ENCODE measurements at places on chromosomes 1 and 21.
A peak's percentile ranks its signal among the peaks of the same experiment; 100 is the strongest.

DNA sequence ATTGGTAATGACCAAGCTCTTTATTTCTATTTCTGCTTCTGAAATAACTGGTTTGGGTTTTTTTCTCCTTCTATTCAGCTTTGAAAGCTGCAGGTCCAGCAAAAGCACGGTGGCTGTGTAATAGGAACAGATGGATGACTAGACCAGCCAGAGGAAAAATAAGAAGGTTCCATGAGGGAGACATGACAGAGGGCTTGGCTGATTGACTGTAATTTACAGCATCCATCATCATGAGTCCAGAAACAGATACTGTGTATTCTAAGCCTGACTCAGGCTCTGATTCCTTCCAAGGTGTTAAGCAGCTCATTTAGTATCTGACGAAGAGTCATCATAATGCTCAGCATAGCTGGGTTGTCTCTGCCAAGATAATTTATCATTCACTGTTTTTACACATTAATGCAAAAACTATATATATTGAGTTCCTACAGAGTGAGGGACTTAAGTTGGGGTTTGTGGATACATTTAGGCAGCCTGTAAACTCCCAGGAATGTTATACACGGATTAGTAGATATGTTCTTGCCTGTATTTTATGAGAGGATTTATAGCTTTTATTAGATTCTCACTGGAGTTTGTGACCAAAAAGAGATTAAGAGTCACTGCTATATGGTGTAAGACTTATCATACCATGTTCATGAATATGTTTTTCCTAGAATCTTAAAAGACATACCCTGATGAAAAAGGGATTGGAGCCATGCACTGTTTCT is 72.6 kb downstream of the SGIP1 start:
- no peak for DNase-seq

DNA sequence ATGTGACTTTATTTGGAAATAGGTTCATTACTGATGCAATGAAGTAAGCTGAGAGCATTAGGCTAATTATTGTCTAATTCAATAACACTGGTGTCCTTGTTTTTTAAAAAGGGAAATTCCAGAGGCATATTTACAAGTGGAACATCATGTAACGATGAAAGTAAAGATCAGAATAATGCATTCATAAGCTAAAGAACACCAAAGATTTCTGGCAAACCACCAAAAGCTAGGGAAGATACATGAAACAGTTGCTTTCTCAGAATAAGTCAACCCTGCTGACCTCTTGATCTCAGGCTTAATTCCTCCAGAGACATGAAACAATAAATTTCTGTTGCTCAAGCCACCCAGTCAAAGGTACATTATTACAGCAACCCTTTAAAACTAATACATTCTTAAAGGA is 20.3 kb upstream of the IFI16 start:
- no peak for DNase-seq

DNA sequence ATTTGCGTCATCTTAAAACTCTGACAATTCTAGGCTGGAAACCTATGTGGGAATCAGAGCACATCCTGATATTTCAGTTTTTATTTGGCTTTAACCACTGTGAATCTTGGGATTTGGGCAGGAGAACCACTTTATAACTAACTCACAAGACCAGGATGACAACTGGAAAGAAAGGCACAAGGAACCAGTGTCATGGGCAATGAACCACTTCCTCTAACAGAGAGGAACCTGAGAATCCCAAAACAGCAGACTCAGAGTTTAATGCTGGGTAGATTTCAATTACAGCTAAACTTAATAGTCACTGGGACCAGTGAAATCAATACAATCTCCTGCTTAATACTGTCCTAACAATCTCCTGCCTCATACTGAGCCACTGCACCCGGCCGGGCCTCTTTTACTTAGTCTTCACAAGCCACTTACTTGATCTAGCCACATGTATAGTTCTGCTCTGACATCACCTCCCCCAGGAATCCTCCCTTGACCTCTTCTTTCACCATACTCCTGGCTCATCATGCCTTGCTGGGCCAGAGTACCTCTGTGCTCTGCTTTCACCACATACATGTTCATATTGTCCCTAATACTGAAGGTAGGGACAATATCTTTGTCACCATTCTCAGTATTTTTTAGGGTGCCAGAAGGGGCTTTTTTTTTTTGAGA is 20.2 kb upstream of the SLFNL1 start:
- peak; percentile 16 for DNase-seq

GRCh38 chr1:107802654-107803053 is 162.3 kb downstream of the VAV3 start:
- no peak for DNase-seq

- DNase-seq = no peak
These were observed 738.9 kb upstream of the PTBP2 start for GRCh38 chr1:95982711-95983110.

DNA sequence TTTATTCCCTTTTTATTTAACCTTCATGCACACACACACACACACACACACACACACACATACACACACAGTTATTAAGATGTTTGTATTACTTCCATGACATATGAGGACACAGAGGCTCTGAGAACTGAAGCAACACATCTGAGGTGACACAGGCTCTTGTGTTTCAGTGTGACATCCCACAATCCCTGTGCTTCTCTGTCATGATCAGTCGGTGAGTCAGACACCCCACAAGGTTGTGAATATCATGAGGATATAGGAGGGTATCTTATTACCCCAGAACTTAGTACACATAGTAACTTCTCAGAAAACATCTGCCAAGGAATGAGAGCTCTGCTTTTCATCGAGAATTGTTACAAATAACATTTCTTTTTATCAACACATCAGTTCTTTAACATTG is 459.3 kb downstream of the PLPP3 start:
- no peak for DNase-seq

DNA sequence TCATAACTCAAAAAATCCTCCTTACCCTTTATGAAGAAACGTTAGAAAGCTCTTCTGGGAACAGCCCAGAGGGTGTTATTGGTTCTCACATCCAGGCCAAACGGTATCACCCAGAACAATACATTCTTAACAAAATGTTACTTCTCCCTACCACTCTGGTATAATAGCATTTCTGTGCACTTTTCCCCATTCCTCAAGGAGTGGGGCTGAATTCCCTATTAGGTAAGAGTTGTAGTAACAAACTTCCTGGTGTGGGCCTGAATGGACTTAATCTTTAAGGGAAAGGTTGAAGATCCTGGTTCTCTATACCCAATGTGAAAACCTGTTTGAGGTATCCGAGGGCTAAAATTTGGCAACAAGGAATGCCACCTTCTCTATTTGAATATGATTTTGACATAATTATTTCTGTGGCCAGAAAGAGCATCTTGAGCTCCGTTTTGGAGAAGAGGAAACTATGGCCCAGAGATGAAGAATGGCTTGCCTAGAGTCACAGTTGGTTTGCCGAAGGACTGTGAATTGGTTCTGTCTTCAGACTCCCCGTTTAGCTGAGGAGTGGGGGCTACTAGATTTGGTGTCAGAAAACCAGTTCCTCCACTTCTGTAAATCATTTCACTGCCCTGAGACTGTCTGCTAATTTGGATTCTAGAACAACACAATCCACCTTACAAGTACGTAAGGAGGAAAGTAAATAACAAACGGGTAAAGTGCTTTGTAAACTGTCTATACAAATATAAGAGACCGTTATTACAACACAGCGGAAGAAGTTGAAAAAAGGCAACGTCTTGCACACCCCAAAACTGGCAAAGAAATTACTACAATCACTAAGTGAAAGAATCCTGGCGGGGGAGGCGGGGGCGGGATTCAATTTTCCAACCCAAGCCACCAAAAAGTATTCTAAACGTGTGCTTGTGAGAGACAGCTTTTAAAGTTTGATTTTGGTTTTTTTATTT is 2.3 kb downstream of the ANP32E start:
- peak; percentile 44 for DNase-seq

- DNase-seq = no peak
These were observed 97.2 kb downstream of the TBX15 start for GRCh38 chr1:118890851-118891384.

- DNase-seq = no peak
These were observed 2.9 kb downstream of the TRIM62 start for GRCh38 chr1:33178836-33179439.

- no peak for DNase-seq
These were observed 94.6 kb downstream of the ATP6V1G3 start for GRCh38 chr1:198445872-198446271.

GRCh38 chr21:25956993-25957714 is 213.4 kb downstream of the APP start:
- DNase-seq = no peak

DNA sequence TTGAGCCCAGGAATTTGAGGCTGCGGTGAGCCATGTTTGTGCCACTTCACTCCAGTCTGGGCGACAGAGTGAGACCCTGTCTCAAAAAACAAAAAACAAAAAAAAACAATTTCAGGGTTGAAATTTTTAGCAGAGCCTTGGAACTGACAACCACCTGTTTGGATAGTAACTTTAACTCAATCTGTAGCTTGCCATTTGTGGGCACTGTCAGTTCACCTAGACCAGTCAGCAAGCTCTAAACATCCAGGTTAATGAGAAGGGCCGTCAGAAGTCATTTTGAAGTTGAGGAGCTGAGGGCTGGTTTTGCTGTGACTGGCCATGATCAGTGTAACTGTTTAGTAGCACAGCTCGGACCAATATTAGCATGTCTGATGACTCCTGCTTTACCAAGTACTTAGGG is 8.4 kb downstream of the TRAPPC10 start:
- no peak for DNase-seq

DNA sequence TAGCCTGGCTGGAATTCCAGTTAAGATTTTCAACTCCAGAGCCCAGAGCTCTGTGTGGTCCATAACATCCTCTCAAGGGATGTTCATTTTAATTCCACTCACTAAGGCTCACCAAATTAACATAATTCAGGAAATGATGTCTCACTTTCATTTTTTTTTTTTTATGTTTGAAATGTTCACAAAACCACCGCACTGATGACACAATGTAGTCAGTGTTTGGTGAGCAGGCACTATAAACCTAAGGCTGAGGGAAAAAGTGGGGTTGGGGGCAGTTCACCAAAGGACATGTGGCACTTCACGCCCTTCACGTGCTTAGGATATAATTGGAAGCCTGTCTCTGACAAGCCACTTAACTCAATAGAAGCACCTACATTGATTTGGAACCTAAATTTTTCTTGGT is 177.3 kb upstream of the CAMK1G start:
- no peak for DNase-seq

DNA sequence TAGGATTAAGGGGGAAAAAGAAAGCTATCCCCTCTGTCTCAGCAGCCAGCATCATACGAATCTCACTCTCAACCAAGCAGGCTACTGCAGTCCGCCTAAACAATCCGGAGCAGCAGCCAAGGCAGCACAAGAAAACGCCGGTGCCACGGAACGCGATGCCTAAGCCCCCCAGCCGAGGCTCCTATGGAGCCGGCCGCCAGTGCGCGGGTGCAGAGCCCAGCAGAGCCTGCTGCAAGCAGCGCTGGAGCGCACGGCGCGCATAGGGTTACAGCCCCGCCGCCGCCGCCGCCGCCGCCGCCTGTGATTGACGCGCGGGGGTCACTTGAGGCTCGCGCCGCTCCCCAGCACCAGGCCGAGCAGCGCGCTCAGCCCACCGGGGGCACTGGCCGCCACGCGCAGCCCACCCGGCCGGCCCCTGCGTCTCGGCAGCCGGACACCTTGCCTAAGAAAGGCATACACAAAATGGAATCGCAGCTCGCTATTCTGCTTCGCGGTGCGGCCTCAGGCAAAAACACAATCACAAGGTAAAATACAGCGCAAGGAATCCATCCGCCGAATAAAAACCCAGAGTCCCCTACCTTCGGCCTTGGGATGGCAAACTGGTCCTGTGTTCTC is 780 bp downstream of the HIVEP3 start:
- DNase-seq = peak; percentile 23

DNA sequence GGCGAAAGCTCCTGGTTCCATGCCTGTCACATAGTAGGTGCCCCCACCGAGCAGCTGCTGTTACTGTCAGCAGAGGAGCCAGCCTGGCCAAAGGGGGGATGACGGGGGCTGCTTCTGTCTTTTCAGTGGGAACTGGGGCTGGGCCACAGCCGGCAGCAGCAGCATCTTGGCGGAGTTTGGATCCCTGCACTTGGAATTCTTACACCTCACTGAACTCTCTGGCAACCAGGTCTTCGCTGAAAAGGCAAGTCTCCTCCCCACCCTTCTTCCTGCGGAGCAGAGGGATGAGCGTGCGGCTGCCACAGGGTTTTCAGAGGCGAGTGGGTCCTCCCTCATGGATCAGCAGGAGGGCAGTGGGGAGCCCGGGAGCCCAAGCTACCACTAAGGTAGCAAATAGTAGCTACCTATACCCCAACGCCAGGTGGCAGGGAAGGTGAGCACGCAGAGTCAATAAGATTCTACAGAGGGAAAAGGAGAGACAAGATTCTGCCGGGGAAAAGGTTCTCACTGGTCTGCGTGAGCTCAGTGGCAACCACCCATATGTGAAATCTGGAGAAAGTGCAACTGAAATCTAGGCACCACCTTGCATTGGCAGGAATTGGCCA is 41.4 kb upstream of the SELENON start:
- DNase-seq = no peak

- DNase-seq = no peak
These were observed 2.1 kb downstream of the ADAMTS4 start for GRCh38 chr1:161196521-161197451.

DNA sequence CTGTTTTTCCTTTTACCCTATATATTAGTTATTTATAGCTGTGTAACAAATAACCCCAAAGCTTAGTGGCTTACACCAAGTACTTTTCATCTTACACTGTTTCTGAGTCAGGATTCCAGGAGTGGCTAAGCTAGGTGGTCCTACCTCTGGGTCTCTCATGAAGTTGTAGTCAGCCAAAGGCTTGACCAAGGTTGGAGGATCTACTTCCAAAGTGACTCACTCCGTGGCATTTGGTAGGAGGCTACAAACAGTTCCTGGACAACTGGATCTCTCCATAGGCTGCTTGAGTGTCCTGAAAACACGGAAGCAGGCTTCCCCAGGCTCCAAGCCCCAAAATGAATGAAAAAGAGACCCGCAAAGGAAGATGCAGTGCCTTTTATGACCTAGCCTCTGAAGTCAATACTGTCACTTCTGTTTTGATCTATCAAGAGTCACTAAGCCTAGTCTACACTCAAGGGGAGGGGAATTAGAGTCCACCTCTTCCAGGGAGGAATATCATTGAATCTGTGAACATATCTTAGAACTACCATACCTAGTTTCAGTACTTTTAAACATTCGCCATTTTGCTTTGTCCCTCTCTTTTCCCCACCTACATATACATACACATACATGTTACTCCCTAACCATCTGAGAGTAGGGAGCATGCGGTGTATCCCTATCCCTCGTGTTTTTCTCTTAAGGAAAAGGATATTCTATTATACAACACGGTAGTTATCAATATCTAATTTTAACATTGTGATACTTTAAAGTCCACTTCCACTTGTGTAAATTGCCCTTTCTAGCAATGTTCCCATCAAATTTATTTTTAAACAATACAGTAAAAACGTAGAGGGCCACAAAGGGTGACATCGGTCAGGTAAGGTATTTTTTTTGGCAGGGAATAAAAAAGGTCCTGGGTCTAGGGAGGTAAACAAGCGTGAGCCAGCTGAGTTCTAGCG is 67.2 kb downstream of the SLC35A3 start:
- peak; percentile 42 for DNase-seq

DNA sequence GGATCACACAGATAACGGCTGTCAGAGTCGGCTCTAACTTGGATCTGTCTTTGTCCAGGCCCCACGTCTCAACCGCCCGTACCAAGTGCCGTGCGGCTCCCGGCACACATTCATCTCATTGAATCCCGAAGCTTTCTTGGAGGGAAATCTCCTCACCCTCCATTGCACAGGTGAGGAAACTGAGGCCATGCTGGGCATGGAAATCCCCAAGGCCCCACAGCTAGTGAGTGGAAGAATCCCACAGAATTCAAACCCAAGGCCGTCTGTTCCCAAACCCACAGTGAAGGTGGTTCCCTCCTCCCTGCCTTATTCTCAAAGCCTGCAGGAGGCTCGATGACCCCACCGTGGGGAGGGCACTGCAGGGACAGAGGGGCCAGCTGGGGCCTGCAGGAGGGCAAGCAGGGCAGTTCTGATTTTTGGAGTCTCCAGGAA is 437.9 kb downstream of the MATN1 start:
- DNase-seq = no peak
